ENCODE measurements at places on chromosomes 5 and 9.
A peak's percentile ranks its signal among the peaks of the same experiment; 100 is the strongest.

- no peak for DNase-seq
These were observed 430.9 kb downstream of the IRX2 start for GRCh38 chr5:2320611-2321010.

DNA sequence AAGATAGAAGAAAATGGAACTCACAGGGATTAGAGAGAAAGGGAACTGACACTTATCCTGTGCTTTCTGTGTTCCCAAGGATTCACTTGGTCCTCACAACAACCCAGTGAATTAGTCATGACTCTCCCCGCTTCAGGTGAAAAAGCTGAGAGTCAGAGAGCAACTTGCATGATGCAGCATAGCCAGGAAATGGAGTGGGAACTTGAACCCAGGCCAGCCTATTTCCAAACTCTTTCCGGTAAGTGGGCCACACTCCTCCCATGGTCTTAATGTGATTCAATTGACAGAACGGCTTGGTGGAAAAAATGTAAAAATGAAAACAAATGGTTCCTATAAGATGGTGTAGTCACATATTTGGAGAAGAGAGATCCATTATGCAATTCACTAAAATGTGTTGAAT, 45.9 kb upstream of the CEMIP2 start:
- no peak for DNase-seq

DNA sequence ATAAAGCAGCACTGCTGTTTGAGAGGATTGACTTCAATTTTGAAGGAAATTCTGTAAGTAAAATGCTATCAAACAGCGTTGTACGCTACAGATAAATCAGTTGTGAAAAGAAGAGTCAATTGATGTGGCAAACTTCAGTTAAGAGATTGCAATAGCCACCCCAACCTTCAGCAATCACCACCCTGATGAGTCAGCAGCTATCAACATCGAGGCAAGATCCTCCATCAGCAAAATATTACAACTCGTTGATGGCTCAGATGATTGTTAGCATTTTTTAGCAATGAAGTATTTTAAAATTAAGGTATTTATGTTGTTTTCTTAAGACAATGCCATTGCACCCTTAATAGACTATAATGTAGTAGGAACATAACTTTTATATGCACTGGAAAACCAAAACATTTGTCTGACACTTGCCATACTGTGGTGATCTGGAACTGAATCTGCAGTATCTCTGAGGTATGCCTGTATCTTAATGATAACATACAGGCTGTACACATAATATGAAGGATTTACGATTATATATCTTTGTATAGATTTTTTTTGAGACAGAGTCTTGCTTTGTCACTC, 47.5 kb downstream of the VPS13A start:
- no peak for DNase-seq

GRCh38 chr9:12798066-12798770, 23.4 kb downstream of the LURAP1L start:
- no peak for DNase-seq

- DNase-seq, result no peak
These were observed 937.2 kb upstream of the DMAC1 start for GRCh38 chr9:8736805-8737204.

GRCh38 chr5:5739490-5739945, 317.0 kb downstream of the ICE1 start:
- no peak for DNase-seq

GRCh38 chr9:124102363-124102762, 90.8 kb downstream of the LHX2 start:
- no peak for DNase-seq

GRCh38 chr5:1966461-1966860, 83.7 kb upstream of the IRX4 start:
- no peak for DNase-seq

DNA sequence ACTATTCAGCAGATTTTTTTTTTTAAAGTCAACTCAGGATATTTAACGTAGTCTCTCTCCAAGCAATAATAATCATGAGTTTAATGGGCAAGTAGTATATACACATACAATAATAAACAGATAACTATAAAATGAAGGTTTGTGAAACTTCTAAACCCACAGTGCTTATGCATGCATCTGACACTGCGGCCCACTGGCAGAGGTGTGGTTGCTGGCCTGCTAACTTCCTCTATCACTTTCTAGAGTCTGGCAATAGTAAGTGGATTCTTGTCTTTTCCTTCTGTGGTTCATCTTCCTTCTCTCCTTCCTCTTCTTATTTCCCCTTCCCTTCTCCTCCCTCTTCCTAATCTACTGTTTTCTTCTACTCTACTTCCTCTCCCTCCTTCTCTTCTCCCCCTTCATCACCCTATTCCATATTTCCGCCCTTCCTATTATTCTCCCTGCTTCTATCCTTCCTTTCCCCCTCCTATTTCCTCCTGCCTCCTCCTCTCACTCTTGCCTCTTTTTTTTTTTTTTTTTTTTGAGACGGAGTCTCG, 18.6 kb upstream of the AGXT2 start:
- DNase-seq, result no peak

DNA sequence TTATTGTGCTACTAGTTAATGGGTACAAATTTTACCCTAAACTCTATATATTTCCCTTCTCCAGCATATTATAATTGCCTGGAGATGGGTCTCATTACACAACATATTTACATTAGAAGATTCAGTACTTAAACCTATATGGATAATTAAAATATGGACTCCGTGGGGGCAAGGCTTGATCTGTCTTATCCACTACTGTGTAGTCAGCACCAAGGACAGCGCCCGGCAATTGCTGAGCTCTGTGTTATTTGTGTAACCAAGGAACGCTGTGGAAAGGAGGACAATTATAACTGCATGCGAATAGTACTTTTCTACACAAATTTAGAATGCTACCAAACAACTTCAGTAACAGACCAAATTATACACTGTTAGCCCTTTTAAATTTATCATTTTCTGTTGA, 77.7 kb downstream of the DNAH5 start:
- no peak for DNase-seq

DNA sequence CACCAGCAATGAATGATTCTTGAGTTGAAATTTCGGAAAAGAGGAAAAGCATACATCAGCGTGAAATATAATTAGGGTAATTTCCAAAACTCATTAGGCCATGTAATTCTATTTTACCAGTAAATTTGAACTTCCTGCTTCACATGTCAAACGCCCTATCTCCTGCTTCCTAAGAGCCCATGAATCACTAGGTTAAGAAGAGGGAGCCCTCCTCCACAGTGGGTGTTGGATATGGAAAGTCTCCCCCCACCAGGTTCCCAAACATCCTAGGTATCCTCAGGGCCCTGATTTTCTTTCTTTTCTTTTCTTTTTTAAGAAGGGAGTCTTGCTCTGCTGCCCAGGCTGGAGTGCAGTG, 115.2 kb downstream of the SUSD1 start:
- no peak for DNase-seq

GRCh38 chr5:27854243-27854852, 816.0 kb upstream of the CDH9 start:
- no peak for DNase-seq

- no peak for DNase-seq
These were observed 480.6 kb downstream of the NR2F1-AS1 start for GRCh38 chr5:93100428-93100827.

DNA sequence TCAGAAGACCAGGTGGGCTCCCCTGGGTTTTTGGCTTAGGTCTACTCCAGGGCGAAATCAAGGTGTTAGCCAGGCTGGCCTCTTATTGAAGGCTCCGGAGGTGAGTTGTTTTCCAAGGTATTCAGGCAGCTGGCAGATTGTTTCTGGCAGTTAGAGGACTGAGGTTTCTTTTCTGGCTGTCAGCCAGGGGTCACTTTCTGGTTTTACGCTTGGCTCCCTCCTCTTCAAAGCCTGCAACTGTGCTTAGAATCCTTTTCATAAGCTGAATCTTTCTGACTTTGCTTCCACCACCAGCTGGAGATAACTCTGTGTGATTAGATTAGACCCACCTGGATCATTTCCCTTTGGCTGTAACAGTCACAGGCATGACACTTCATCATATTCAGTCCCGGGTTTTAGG, 24.6 kb downstream of the RFK start:
- peak; percentile 9 for DNase-seq

DNA sequence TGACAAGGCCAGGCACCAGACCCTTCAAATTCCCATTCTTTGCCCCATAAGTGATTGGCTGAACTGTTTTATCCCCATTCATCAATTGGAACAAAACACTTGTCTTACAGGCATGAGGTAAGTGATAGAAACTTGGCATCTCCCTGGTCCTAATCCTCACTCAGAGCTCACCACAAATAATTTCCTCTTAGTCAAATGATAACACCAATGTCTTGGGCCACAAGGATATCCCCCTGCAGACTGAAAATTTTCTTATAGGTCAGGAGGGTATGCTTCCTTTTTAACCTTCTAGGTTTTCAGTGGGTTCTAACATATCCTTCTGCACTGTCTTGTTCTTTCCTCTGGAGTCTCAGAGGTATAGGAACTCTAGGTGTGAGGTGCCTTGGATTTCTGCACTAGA, 14.5 kb downstream of the TNFSF15 start:
- no peak for DNase-seq

GRCh38 chr9:130458027-130458803, 13.5 kb downstream of the ASS1 start:
- DNase-seq, result no peak

- peak; percentile 90 for DNase-seq
These were observed 24.9 kb downstream of the LPCAT1 start for GRCh38 chr5:1498623-1499416.

GRCh38 chr5:154355129-154355611, 90.6 kb upstream of the SAP30L start:
- no peak for DNase-seq

- DNase-seq, result no peak
These were observed 648.1 kb downstream of the ACTL7B start for GRCh38 chr9:108207561-108208165.

DNA sequence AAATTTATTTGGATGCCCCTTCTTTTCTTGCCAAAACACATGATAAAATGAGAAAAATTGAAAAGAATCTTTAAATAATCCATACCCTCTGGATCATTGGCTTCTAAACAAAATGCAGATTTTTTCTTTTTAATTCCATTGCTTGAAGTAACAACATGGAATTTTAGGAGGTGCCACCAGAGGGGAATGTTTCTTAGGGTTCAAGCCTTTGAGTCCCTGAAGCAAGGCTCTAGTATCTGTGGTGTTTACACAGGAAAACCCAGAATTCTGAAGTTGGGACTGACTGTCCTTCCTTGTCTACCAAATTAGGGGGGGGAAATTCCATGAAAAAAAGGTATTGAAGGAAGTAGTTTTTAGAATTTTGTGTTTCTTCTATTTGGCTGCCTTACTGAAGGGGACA, 69.4 kb downstream of the LMNB1 start:
- no peak for DNase-seq

GRCh38 chr5:29208024-29208423, 1985.5 kb upstream of the CDH6 start:
- DNase-seq, result no peak

GRCh38 chr5:3161672-3162071, 410.2 kb upstream of the IRX2 start:
- no peak for DNase-seq

DNA sequence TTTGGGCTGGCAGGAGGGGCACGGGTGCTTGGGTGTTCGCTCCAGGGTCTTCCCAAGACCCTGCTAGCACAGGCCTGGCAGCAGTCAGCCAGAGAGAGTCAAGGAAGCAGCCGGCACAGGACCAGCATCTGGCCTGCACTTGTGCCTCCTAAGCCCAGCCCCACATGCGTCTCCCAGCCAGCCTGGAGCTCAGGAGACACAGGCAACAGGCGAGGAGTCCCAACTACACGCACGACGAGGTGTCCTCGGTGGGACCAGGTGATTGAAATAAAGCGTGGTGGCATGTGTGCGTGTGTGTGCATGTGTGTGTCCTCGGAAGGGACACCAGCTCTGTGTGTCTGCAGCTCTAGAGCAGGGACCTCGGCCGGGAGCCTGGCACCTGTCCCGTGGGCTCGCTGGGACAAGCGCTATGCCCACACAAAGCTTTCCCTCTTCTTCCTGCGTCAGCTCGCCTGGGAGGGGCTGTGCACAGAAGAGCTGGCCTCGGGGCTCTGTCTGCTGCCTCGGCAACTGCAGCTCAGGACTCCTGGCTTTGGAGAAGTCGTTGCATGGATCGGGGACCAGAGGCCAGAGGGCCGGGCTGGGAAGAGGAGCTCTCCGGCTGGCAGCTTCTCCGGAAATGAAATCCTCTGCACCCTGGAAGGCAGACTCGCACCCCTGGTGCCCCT, 14.7 kb upstream of the SLC9A3 start:
- no peak for DNase-seq

DNA sequence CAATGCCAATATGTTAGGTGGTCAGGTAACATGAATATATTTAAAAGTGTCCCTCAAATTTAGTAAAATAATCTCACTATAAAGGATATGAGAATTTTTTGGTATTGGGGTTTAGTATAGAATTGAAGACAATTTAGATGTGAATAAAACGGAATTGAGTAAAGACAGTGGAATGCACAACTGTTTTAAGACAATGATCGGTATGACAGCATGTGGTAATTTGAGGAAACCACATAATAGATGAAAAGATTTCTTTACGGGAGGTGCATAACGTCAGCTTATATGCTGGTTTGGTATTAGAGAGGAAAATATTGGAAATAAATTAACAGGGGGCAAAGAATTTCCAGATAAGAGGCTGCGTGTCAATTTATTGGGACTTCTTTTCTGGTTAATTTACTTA, 1043.2 kb downstream of the CDH18 start:
- no peak for DNase-seq

- DNase-seq, result no peak
These were observed 284.5 kb upstream of the NUDT12 start for GRCh38 chr5:103847060-103847459.

GRCh38 chr9:98808411-98808815, 943 bp downstream of the GALNT12 start:
- no peak for DNase-seq

GRCh38 chr5:207599-207998, 10.4 kb downstream of the CCDC127 start:
- no peak for DNase-seq

Data from GM12878 (cell line).